ENCODE measurements at places on chromosomes 7 and 10. TPM values are rescaled to one million over a fixed set of nuclear protein-coding genes. Genes with fewer than 3 reads are reported as not detected.

Gene H2BK1
- total RNA-seq: not detected

DNA sequence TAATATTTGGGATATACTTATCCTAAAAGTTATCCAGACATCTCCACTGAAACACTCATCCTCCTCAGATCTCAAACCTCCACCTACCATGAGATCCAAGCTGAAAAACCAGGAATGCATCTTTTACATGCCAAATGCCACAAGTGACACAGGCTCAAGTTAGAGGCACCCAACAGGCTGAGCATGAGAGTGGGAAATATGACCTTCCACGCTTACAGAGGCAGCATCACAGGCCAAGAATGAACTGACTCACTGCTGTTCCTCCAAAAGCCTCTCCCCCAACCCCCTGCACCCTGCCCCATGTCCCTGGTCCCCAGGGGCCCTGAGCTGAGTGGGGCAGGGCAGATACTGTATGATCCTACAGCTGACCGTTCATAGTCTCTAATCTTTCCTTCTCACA is 4.8 kb upstream of the MTPAP start:
- DNase-seq: no peak

- no peak for DNase-seq
These were observed 26.5 kb upstream of the WNT16 start for GRCh38 chr7:121302214-121302745.

Gene SHOC2
- 79.1 TPM for total RNA-seq

Gene BTBD16
- total RNA-seq: 0.40 TPM

Gene MBL2
- total RNA-seq: not detected
